Jurkat, Clone E6-1 (cell line): ENCODE measurements at places on chromosomes 12 and 14.

DNA sequence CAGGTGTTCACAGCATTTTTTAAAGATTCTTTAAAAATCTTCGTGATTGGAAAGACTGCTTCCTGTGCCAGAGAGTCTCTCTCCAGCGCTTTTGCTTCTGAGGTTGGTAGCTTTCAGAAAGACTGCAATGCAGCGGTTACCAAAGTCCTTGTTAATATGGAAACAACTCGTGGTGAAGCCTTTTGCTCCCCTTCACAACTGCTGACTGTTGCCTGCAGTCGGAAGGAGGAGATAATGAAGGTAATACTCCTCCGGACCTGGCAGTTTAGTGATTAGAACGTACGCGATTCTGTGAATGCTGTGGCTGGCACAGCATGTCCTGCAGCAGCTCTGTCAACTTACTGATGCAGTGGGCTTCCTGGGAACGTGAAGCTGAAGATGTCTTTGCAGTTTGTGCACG, 50.9 kb downstream of the TRAF3 start:
- no peak for DNase-seq

GRCh38 chr14:54117924-54118323, 161.3 kb upstream of the BMP4 start:
- no peak for DNase-seq

GRCh38 chr12:11717519-11717961, 68.1 kb downstream of the ETV6 start:
- DNase-seq, result no peak

DNA sequence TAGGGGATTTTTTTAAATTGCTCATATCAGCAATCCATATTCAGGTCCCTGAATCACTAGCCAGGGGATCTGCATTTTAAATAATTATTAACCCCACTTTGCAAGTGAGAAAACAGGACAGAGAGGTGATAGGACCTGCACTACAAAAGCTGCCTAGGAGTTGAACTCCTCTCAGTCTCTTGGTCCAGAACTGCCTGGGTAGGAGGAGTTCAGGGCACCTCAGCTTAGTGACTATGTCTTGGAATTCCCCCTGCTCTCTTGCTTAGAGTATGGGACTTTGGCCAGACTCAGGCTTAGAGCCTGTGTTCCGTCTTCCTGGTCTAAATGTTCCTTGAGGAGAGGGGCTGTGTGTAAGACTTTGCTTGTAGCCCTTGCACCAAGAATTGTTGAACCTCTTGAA, 68.2 kb upstream of the WSCD2 start:
- DNase-seq, result no peak

DNA sequence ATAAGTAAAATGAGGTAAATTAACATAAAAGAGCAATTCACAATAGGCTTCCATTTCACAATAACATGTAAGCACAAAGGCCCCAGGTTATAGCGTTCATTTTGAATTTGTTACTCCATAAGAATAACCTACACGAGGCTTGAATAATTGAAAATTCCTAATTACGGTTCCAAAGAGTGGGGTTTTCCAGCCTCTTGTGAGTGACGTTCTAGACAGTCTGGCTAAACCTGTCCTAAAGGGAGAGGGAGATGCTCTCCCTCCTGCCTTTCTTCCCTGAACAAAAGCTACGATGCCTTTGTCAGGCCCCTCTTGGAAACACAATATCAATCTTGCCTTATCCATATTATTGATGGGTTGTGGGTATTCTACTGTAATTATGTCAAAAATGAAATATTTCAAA, 24.3 kb upstream of the VRK1 start:
- no peak for DNase-seq

GRCh38 chr12:82876075-82876474, 189.4 kb downstream of the TMTC2 start:
- DNase-seq, result no peak

DNA sequence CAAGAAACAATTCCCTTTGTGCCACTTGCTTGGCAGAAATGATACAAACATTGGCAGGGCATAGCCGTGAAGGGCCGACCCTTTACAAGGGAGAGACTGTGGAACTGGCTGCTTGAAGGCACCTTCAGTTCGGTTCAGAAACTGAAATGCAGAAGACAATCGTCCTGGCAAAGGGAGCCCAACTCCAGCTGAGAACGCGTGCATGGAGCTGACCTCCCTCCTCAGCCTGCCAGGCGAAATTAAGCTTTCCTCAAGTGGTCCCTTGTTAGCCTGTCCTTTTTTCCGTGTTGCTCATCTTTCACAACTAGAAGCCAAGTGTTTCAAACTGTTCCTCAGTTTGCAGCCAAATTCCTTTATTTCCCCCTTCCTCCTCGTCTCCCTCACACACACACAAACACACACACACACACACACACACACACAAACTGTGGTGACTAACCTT, 8.1 kb downstream of the LGR5 start:
- no peak for DNase-seq

GRCh38 chr14:89165189-89166181, 251.5 kb downstream of the FOXN3 start:
- DNase-seq, result no peak

DNA sequence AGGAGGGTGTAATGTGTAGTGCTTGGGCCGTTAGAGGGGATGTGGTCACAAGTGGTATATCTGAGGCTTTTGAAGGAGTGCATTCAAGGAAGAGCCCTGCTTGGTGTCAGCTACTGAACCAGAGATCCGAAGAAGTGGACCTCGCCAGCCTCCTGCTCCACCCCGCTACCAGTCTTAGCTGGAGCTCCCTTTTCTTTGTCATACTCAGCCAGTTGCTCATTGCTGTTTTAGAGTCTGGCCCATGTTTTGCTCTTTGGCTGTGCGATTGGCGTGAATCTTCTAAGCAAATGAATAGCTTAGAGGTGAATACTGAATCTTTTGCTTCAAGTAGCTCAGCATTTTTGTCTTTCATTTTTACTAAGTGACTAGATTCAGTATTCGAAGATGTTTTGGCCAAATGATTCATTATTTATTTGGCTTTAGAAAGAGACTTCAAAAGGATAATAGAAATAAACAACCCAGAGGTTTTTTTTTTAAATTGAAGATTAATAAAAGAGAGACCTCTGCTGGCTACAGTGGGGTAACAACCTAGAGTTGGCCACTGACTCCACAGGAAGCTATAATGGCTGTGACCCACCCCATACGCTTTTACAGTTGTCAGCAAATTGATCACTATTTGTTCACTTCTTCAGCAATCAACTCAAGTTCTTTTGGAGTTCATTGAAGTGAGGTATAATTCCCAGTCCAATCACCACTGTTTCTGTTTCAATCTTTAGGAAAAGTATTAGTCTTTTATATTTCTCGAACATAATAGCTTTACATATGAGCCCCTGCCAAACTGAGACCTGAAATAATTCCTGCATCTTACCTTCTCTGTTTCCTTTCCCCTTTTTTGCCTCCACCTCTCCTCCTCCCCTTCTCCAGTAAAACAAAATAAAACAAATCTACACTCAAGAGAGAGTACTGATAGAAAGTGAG, 19.9 kb downstream of the CDKN1B start:
- DNase-seq, result peak; percentile 78

DNA sequence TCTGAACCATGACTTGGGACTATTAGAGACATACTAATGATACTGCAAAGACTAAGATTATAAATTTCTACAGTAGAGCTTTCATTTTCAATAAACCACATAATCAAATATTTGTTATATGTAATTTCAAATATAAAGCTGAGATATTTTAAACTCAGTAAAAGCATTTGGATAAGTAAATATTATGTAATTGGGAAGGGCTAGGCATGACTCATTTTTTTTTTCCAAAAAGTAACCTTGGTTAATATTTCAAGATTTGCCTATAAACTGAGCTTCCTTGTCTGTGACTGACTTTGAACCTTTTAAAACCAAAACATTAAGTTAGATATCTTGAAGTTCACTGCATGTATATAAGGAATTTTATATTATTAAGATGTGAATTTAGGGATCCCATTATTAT, 332.5 kb downstream of the CEP128 start:
- DNase-seq, result no peak

DNA sequence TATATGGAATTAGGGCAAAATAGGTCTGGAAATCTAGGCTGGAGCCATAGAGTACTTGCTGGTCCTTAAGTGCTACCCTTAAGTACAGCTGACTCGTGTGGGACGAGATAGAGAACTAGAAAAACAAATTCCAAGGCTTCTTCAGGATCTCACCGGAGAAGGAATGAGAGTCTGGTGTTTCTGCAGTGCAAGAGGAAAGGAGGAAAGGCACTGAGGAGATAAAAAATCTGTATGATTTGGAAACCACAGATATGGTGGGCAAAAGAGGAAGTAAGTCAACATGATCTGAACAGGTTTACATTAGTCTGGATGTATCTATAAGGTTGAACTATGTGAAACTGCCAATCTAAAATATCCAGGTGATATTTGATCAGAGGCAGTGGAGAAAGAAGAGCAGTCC, 134.4 kb upstream of the SOX5 start:
- no peak for DNase-seq

- DNase-seq, result no peak
Measured at GRCh38 chr14:73863209-73863608, 11.6 kb downstream of the PTGR2 start.

DNA sequence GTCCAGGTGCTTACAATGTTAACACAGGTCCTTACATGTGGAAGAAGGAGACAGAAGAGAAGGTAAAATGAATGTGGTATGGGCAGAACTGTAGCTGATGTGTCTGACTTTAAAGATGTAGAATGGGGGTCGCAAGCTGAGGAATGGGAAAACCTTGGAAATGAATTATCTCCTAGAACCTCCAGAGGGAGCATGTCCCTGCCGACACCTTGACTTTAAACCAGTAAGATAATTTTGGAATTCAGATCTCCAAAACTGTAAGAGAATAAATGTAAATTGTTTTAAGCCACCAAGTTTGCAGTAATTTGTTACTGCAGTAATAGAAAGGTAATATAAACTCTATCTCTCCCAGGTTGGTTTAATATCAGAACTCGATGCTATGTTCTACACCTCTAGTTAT, 80.1 kb upstream of the ALG10 start:
- DNase-seq, result no peak

GRCh38 chr12:30696103-30696408, 387 bp upstream of the IPO8 start:
- no peak for DNase-seq

- no peak for DNase-seq
Measured at GRCh38 chr12:8499616-8500015, 13.7 kb upstream of the CLEC4D start.

GRCh38 chr12:121797937-121798786, 4.7 kb upstream of the RHOF start:
- no peak for DNase-seq

GRCh38 chr12:15601210-15601800, 187.9 kb downstream of the EPS8 start:
- DNase-seq, result no peak
